ENCODE measurements at places on chromosomes 12 and 14.
A peak's percentile ranks its signal among the peaks of the same experiment; 100 is the strongest.

GRCh38 chr14:23054000-23054811 is 3.1 kb downstream of the CDH24 start:
- DNase-seq = no peak

GRCh38 chr12:121712190-121712460 is 427 bp upstream of the TMEM120B start:
- DNase-seq = no peak

- DNase-seq = no peak
Measured at GRCh38 chr12:124571556-124571955, 4.1 kb upstream of the NCOR2 start.

DNA sequence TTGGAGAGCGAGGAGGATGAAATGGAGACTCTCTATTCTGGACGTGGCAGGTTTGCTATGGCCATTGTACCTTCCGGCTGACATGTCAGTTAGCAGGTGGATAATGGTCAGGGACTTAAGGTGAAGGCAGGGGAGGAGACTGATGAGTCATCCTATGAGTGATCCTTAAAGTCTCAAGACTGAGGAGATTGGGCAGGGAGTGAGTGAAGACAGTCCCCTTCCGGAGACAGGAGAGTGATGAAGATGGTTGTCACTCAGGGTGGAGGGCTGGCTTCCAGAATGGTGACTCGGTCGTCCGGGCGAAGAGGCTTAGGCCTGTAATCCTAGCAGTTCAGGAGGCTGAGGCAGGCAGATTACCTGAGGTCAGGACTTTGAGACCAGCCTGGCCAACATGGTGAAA is 49.8 kb upstream of the CCDC63 start:
- DNase-seq = no peak

GRCh38 chr12:16003460-16003859 is 92.3 kb downstream of the DERA start:
- no peak for DNase-seq

GRCh38 chr12:42421844-42422779 is 96.1 kb downstream of the PPHLN1 start:
- no peak for DNase-seq

DNA sequence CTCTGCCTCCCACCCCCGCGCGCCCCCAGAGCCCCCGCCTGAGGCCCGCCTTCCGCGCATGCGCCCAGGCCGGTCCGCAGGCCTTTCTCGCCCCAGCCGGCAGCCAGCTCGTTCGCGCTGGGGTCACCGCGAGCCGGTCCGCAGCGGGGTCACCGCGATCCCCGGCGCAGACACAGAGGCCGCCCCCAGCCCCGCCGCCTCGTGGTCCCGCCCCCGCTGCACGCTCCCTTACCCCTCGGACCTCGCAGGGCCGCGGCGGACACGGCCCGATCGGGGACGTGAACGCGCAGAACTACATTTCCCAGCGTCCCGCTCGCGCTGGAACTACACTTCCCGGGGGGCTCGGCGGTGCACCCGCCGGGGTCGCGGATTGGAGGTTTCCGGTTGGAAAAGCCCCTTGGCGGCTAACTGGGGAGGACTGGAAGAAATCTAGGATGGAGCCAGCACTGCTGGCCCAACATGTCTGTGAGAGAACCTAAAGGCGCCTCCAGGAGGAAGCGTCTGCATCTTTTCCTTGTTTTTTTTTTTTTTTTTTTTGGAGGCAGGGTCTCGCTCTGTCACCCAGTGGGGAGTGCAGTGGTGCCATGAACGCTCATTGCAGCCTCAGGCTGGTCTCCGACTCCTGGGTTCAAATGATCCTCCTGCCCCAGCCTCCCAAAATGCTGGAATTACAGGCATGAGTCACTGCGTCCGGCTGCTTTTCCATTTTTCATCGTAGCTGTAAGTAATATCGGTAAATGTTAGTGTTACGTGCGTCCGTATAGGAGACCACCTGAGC is at the start of gene ZNF605:
Gene ZNF605 (minus strand): TSS at position 296 of the 778 bp plus-strand sequence. CDS start 10,671 bp downstream, outside the sequence.
- peak; percentile 95 for DNase-seq

DNA sequence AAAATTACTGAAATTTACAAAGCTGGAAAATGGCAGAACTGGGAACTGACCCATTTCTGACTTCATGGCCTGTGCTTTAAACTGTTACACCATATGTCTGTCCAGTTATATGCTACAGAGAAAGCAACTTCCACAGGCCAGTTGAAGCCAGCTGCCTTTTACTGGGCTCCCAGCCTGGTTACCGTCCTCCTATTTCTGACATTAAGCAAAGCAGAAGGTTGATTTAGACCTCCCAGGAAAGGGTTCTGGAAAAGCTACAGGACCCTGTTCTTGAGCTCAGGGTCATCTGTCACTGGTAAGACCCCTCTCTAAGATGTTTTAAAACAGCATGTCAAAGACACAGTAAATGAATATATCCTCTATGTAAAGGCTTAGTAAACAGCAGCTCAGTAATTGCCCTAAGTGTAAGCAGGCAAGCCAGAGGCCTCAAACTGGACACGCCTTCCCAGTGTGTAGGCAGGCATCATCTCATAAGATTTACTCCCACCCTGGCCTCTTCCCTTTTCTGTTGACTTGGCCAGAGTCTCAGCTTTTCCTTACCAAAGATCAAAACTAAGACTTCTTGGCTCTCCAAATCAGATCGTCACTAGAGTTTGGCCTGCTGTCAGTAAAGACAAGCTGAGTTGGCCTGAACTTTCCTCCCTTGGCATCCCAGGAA is 55.4 kb upstream of the RNU6-8 start:
- DNase-seq = no peak

GRCh38 chr12:46675736-46676135 is 150.1 kb downstream of the SLC38A4 start:
- no peak for DNase-seq

DNA sequence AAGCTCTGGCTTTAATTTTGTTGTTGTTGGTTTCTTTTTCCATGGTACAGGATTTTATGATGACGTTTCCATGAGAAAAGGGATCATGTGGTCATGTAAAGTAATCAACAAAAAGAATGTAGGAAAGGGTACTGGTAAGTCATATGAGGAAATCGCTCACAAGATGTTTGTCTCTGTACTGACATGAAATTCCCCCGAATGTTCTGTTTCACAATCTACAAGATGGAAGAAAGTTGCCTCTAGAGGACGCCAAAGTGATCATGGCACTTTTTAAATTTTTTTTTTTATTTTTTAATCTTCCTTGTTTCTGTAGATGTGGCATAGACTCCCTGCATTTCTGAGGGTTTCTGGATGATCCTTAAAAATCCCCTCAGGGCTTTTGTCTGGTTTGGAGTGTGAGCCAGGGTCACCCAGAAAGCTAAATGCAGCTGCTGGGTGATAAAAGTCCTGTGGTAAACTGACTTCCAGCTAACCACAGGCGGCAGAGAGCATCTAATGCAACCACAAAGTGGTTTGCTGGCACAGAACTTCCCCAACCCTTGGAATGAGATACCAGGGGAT is 393.5 kb downstream of the CCDC91 start:
- DNase-seq = no peak

GRCh38 chr14:63632932-63633514 is 8.6 kb downstream of the WDR89 start:
- DNase-seq = no peak

DNA sequence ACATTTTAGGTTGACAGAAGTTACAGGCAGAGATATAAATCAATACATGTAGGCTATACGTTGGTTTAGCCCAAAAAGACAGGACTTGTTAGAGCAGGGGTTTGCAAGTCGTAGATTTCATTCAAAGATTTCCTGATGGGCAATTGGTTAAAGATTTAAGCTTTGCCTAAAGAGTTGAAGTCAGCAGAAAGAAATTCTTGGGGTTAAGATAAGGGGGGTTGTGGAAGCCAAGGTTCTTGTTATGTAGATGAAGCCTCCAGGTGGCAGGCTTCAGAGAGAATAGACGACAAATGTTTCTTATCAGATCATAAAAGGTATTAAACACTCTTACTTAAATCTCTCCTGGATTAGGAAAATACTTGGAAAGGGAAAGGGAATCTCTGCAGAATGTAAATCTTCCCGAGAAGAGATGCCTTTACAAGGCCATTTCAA is 510.8 kb downstream of the TMTC2 start:
- DNase-seq = no peak

DNA sequence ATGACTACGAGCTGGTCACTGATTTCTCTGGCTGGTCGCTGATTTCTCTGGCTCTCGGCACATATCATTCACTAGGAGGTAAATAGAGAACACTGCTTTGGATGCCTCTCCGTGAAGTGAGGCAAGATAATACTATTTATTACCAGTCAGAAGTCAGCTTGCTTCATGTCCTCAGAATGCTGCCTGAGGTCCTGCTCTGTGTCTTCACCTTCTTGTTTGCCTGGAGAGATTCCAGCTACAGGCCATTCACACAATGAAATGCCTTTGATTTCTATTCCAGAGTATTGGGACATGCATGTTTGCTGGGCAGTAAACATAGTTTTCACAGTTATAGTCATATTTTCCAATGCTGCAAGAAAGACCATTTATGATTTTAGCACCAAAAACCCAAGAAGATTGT is 106.7 kb downstream of the AEBP2 start:
- DNase-seq = no peak

GRCh38 chr12:109606320-109607028 is 32.9 kb downstream of the MVK start:
- no peak for DNase-seq

DNA sequence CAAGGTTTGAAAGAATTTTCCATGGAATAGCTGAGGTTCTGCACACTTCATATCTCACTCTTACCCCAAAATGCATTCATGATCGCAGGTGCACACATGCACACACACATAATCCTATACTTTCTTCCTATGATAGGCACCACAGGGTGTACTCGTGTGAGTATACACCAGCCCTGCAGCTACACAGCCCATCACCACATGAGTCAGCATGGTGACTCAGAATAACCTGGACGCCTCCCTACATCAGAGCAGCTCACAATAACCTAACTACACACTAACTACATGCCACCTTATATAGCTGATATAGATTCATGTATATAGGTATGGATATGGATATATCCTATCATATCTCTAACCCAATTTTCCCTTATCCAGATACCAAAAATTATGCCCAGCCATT is 850.2 kb upstream of the TMEM132C start:
- DNase-seq = no peak

DNA sequence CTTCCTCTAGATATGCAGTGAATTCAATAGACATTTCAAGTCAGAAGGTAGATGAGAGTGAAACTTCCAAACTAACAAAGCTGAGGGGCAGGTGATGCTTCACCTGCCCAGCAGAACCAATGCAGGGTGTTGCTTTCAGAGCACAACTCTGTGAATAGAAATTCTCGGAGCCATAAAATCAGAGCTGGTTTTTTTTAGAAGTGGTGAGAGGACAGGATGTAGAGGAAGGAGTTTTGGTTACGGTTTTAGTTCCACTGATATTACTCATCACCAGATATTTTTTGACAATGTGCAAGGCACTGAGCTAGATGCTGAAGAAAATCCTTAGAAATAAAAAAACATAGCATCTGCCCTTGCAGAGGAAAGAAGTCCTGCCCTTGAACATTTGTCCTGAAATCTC is 62.2 kb downstream of the BMP4 start:
- no peak for DNase-seq

DNA sequence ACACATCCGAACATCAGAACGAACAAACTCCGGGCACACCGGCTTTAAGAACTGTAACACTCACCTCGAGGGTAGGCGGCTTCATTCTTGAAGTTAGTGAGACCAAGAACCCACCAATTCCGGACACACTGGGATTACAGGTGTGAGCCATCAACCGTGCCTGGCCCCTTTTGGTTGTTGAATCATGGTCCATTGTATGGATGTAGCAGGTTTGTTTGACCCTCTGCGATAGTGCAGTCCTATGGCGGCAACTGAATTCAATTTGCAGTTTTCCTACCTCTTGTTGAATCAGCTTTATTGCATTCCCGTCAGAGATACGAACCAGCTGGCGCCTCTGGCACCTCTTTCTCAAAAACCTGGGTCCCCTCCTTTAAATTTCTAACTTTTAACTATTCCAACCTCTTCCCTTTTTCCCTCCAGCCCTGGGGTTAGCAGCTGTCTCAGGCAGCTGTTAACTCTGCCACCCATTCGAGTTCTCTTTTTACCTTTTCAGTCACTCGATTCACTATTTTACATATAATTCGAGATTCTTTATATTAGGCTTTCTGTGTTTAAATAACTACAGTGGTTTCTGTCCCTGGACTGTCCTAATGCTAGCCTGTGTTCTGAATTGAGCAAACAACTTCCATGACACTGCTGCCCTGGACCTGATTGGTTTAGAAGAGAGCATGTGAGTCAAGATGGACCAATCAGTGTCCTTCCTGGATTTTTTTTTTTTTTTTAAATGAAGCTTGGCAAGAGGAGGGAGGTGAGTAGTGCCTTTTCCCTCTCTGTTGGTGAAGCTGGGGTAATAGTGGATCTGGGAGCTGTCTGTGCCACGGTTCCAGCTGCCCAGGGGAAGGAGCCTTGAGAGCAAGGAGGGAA is 261.5 kb downstream of the PCNX1 start:
- no peak for DNase-seq

GRCh38 chr12:98893126-98893674 is 248.1 kb downstream of the APAF1 start:
- DNase-seq = no peak

- DNase-seq = no peak
Measured at GRCh38 chr12:130147875-130148596, 14.2 kb upstream of the FZD10 start.

DNA sequence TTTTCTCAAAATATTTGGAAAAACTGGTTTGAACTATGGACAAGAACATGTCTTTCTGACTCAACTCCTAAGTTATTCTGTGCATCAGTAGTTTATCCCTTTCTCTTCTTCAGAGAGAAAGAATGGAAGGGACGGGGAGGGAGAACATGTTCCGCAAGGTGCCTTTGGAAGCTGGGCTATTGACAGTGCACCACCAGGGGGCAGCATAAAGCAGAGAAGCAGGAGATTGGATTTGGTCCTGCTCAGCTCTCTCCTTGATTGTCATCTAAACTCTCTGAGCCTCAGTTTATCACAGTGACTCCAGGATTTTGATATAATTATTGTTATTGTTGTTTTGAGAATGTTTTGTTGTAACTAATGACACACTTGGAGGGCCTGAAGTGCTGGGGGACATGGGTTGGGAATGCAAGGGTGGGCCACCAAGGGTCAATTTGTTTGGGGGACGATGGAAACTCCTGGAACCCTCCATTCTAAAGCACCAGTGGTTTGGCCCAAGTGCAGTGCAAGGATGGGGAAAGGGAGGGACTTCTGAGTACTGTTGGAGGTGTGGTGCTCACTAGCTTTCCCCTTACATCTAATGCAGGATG is 45.3 kb upstream of the ANO6 start:
- peak; percentile 94 for DNase-seq

GRCh38 chr12:98352218-98352811 is 163.1 kb upstream of the TMPO start:
- no peak for DNase-seq
